ENCODE measurements at places on chromosomes 13 and 19.

- DNase-seq, result no peak
Observed at GRCh38 chr13:42181381-42181953, 90.5 kb upstream of the AKAP11 start.

- no peak for DNase-seq
Observed at GRCh38 chr19:13043285-13043684, 48.0 kb downstream of the NFIX start.

- DNase-seq, result no peak
Observed at GRCh38 chr19:31664096-31664495, 314.9 kb upstream of the TSHZ3 start.

DNA sequence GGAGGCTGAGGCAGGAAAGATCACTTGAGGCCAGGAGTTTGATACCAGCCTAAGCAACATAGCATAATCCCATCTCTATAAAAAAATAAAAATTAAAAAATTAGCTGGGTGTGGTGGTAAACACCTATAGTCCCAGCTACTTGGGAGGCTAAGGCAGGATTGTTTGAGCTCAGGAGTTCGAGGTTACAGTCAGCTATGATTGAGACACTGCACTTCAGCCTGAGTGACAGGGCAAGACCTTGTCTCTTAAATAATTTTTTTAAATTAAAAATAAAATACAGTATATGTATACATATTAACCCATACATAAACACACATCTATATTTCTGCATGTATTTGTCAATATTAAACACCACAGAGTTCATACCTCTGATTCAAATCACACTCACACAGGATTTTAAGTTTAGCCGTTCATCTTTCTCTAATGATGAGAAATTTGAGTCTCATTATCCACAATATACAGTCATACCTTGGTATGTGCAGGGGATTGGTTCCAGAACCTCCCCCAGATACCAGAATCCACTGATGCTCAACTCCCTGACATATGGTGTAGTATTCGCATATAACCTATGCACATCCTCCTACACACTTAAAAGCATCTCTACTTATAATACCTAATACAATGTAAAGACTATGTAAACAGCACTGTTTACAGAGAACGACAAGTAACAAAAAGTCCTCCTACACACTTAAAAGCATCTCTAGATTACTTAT lies 44.7 kb downstream of the PSPC1 start:
- no peak for DNase-seq

DNA sequence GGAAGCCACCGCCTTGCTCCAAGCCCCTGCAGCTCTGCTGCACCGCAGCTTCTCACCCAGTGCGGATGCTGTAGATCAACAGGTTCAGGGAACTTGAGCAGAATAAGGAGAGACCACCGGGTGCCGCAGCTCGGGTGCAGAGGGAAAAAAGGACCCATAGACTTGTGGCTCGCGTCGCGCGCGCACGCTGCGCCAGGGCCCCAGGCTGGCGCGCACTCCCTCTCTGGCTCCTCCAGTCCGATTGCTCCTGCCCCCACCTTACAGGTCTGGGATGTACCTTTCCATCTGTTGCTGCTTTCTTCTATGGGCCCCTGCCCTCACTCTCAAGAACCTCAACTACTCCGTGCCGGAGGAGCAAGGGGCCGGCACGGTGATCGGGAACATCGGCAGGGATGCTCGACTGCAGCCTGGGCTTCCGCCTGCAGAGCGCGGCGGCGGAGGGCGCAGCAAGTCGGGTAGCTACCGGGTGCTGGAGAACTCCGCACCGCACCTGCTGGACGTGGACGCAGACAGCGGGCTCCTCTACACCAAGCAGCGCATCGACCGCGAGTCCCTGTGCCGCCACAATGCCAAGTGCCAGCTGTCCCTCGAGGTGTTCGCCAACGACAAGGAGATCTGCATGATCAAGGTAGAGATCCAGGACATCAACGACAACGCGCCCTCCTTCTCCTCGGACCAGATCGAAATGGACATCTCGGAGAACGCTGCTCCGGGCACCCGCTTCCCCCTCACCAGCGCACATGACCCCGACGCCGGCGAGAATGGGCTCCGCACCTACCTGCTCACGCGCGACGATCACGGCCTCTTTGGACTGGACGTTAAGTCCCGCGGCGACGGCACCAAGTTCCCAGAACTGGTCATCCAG lies 964 bp downstream of the PCDH17 start:
- no peak for DNase-seq

- DNase-seq, result no peak
Observed at GRCh38 chr19:32352241-32352630, 6.8 kb downstream of the ZNF507 start.

GRCh38 chr13:43805071-43805468 lies 18.3 kb upstream of the ENOX1 start:
- no peak for DNase-seq

DNA sequence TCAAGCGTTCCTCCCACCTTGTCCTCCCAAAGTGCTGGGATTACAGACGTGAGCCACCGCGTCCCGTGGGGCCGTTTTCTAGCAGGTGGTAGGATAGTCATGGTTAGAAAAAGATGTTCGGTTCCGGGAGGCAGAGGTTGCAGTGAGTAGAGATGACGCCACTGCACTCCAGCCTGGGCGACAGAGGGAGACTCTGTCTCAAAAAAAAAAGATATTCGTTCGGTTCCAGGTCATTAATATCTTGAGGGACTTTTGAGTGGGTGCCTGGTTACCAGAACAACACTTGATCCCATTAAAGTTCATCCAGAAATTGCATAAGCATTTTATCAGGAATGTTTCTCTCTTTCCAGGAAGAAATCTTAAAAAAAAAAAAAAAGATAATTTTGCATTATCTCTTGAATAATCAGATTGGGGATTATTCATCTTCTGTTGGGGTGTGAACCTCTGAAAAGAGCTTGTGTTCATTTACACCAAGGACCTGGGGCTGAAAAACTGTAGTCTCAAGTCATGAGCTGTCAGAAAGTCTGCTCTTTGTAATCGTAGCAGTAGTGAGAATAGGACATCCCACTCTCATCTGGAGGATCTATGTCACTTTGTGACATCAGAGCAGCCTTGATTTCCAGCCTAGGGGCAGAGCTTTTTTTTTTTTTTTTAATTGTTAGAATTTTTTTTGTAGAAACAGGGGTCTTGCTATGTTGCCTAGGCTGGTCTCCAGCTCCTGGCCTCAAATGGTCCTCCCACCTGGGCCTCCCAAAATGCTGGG lies 1.0 kb upstream of the ETHE1 start:
- DNase-seq, result no peak

DNA sequence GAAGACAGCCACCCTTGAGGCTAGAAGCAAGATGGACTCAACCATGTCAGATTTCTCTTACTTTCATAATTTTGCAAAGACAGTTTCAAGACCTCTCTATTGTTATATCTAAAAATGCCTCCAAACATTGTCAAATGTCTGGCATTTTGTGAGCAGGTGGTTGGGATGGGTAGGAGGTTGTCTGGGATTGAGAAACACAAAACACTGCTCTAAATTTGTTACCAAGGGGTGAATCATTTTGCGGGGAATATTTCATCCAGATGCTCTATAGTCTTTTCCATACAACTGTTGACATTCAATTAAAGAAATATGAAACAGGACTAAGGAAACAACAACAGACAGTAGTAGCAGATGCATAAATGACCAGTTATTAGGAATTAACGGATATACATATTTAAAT lies 208.2 kb downstream of the ITGBL1 start:
- no peak for DNase-seq

DNA sequence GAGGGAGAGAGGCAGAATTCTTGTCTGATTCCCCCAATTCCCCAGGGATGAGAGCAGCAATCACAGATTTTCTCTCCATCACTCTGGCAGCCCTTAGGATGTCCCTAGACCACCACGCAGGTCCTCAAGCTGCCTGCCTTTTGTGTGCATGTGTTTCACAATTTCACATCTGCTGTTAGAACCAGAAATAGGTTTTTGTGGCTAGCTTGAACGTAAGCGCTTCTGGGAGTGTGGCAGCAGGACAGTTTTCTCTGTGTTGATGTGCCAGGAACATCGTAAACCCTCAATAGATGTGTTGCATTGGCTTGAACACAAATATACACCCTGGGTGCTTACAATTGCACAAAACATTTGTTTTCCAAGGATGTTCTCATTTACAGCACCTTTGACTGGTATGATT lies 78.8 kb upstream of the TMTC4 start:
- DNase-seq, result no peak

DNA sequence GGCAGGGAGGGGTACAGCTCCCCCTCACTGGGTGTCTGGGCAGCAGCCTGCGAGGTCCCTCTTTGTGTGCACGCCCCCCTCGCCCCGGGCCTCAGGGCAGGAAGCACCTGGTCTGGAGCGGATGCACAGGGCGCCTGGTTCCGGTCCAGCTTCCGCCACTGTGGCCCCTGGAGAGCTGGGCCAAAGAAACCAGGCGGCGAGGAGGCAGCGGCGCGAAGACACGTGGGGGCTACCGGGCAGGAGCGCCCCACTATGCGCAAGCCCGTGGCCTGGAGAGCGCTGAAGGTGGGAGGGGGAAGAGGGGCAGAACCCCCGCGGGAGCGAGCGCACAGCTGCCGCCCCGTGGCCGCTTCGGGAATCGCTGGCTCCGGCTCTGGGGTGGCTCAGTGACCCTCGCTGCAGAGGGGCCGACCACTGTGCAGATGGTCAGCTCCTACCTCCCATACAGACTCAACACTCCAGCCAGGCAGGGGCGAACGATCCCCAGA lies 1.7 kb upstream of the LYL1 start:
- peak; percentile 86 for DNase-seq

GRCh38 chr13:103022336-103022735 lies 43.9 kb downstream of the SLC10A2 start:
- no peak for DNase-seq

- DNase-seq, result no peak
Observed at GRCh38 chr13:25525884-25526283, 154.1 kb downstream of the ATP8A2 start.

GRCh38 chr19:45527731-45528130 lies 20.5 kb downstream of the VASP start:
- no peak for DNase-seq

All from stimulated activated naive CD8-positive, alpha-beta T cell treated with anti-CD3 and anti-CD28 coated beads, Interleukin-15, Interleukin-2, amounts not matched to agents 100 U/mL and 50 U/mL, for 24 hours (primary cell).